ENCODE measurements at places on chromosomes 3 and 15. TPM values are rescaled to one million over a fixed set of nuclear protein-coding genes. Genes with fewer than 3 reads are reported as not detected.

EFHB gene
- 0.75 TPM for total RNA-seq

SMC4 gene
- total RNA-seq = 32.2 TPM

NR2E3 gene
- total RNA-seq = 3.0 TPM

TM6SF1 gene
- 7.2 TPM for total RNA-seq

MCF2L2 gene
- 1.8 TPM for total RNA-seq

ERICH6 gene
- total RNA-seq = 0.09 TPM

GAP43 gene
- total RNA-seq = 1.8 TPM

PYGO1 gene
- total RNA-seq = 7.7 TPM

ZIC4 gene
- 0.20 TPM for total RNA-seq

CMTM8 gene
- 6.0 TPM for total RNA-seq

CLDN18 gene
- 6.7 TPM for total RNA-seq

PRICKLE2 gene
- total RNA-seq = 28.3 TPM

ATP13A5 gene
- total RNA-seq = 0.86 TPM

LPP gene
- 478 TPM for total RNA-seq

TRIM42 gene
- not detected for total RNA-seq

CD200R1 gene
- 1.5 TPM for total RNA-seq

LDHAL6B gene
- not detected for total RNA-seq

C3orf49 gene
- not detected for total RNA-seq

MESP2 gene
- 0.75 TPM for total RNA-seq

SLC22A14 gene
- 0.46 TPM for total RNA-seq

EFCC1 gene
- total RNA-seq = 25.1 TPM

Measured in mucosa of gallbladder (tissue), 1 donor.